AG10803 (cell line): ENCODE measurements at places on chromosomes 5 and 9.

GRCh38 chr5:120613729-120614128 lies 149.6 kb downstream of the PRR16 start:
- no peak for DNase-seq

- DNase-seq = no peak
These were observed 50.1 kb downstream of the ST8SIA4 start for GRCh38 chr5:100852988-100853449.

GRCh38 chr5:144361406-144361805 lies 190.7 kb downstream of the KCTD16 start:
- no peak for DNase-seq

GRCh38 chr5:114380721-114381120 lies 18.9 kb downstream of the KCNN2 start:
- DNase-seq = no peak

DNA sequence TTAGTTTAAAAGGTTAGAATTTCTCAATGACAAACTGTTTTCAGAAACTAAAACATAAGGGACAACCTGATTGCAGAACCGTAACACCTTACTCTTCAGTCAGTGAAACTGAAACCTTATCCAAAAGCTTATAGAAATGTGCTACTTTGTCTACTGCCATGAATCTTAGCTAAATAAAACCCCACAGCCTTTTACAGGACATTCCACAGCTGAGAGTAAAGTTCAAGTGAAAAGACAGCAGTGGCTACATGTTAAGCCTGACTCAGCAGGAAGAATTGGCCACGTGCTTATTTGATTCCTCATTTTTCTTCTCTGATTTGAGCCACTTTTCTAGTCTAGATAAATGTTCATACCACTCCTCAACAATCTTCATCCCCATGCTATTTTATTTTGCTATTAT lies 278.7 kb upstream of the ISL1 start:
- no peak for DNase-seq

- no peak for DNase-seq
These were observed 297.3 kb upstream of the RIOK2 start for GRCh38 chr5:97480313-97480712.

DNA sequence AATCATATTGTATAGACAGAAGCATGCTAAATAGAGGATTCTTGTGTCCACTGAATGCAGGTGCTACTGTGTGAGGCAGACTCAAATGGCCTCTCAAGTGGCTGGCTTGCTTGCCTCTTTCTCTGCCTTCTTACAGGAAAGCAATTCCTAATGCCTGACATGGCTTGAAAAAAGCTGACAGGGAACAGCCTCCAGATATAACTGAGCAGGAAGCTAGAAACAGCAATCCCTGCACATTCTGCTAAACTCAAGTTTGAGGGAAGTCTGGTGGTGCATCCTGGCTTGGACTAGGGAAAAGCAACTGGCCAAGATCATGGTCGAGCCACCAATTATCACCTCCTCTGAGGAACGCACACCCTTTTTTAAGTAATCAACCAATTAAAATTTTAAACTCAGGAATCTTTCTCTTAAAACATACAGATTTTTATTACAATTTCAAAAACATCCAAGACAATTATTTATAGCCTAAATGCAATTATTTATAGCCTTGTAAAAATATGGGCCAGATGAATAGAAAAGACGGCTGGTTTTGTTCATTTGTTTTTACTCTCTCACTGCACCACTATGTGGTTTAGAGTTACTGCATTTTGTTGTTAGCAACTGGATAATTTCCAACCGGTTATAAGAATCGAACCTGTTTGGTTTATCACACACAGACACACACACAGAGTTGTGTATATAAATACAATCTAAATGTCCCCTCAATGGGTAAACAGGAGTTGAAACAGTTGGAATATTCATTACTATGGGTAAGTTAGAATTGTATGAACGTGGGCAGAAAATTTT lies 290.9 kb upstream of the ANKRD55 start:
- no peak for DNase-seq

DNA sequence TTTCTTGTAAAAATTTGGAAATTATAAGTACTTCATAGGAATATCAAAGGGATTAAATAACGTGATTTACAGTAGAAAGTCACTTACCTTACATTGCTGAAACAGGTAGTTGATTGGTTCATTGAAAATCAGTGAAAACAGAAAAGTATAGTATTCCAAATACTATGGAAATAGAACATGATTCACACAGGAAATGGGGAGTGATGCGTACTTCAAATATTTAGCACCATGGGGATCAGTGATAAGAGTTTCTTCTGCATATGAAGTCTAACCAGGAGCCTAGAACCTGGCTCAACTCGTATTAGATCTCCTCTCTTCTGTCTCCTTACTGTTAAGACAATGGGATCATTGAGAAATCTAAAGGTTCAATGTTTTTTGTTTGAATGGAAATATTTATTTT lies 133.3 kb downstream of the FAM174A start:
- no peak for DNase-seq

DNA sequence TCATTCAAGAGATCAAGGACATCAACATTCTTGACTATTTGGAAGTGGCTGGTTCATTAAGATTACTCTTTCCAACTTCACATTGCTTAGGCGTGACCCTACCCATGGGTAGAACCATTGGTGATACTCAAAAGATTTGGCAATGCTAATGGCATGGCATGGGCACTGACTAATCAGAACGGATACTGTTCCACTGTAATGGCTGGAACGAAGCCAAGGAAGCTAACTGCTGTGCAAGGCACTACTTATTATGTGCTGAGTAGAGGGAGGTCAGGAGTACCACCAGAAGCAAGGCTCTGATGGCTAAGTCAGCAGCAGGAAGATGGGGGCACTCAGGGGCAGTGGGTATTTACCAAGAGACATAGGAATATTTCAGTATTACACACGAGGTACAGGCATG lies 31.9 kb downstream of the GNA14 start:
- no peak for DNase-seq

DNA sequence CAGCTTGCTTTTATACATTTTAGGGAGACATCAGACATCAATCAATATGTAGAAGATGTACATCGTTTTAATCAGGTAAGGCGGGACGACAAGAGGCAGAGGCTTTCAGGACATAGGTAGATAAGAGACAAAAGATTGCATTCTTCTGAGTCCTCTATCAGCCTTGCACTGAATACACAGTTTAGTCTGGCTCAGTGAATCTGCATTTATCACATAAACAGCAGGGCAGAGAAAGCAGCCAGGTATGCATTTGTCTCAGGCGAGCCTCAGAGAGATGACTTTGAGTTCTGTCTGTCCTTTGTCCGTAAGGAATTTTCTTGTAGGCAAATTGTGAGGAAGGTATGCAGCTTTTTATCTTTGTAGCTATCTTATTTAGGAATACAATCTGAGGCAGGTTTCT lies 202.8 kb upstream of the TAS2R1 start:
- DNase-seq = no peak

GRCh38 chr9:112772551-112772950 lies 22.0 kb downstream of the SNX30 start:
- no peak for DNase-seq

- DNase-seq = peak; percentile 27
These were observed 55.3 kb downstream of the RPS23 start for GRCh38 chr5:82222597-82223574.

- DNase-seq = peak; percentile 84
These were observed 29.5 kb downstream of the MTAP start for GRCh38 chr9:21831841-21832509.

- no peak for DNase-seq
These were observed 9.8 kb downstream of the CKMT2 start for GRCh38 chr5:81242906-81243436.

- DNase-seq = no peak
These were observed 31.3 kb upstream of the SMU1 start for GRCh38 chr9:33107762-33108161.

DNA sequence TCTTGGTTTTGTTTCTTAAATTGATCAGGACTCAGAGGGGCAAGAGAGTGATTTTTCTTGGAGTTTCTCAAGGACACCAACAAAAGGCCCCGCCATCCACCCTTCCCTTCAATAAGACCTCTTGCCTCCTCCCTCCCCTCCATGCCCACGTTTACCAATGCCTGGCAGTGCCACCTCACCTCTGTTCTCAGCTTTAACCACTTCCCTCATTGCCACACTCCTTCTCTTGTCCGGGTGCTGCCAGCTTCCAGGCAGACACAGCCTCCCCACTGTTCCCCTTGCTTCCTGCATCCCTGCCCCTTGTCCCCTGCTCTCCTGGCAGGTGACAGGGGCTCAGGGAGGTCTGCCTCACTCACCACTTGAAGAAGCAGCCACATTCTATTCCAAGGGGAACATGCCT lies 90.8 kb downstream of the LHX2 start:
- no peak for DNase-seq

- DNase-seq = no peak
These were observed 97.5 kb downstream of the CETN3 start for GRCh38 chr5:90312027-90312426.

- peak; percentile 77 for DNase-seq
These were observed 5.7 kb downstream of the PAM start for GRCh38 chr5:102760815-102761214.

GRCh38 chr9:36113999-36114398 lies 22.5 kb upstream of the GLIPR2 start:
- no peak for DNase-seq

GRCh38 chr5:96254980-96255691 lies 177.9 kb downstream of the PCSK1 start:
- DNase-seq = peak; percentile 99

- no peak for DNase-seq
These were observed 7.5 kb downstream of the ADAMTS6 start for GRCh38 chr5:65474130-65474711.
